Panc1 (cell line): ENCODE measurements at places on chromosomes 12 and 14. TPM values are rescaled to one million over a fixed set of nuclear protein-coding genes. Genes with fewer than 3 reads are reported as not detected.

- DNase-seq: no peak
Observed at GRCh38 chr12:53173085-53173715, 7.3 kb upstream of the ZNF740 start.

The NID2 gene
- 0.36 TPM for total RNA-seq

- no peak for DNase-seq
Observed at GRCh38 chr14:64536488-64537245, 3.9 kb upstream of the HSPA2 start.

The TAS2R42 gene
- total RNA-seq: not detected

The FAR2 gene
- total RNA-seq: 6.2 TPM

DNA sequence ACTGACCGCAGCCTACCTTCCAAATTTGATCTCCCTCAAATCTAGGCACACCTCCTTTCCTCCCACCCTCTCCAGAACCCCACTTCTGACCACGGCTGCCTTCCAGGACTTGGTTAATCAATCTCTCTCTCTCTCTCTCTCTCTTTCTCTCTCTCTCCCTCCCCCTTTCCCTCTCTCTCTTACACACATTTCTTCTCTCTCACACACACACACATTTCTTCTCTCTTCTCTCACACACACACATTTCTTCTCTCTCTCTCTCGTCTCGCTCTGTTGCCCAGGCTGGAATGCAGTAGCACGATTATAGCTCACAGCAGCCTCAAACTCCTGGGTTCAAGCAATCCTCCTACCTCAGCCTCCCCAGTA lies 521 bp upstream of the GMFB start:
- DNase-seq: no peak

GRCh38 chr12:67546746-67547145 lies 101.8 kb upstream of the DYRK2 start:
- no peak for DNase-seq

DNA sequence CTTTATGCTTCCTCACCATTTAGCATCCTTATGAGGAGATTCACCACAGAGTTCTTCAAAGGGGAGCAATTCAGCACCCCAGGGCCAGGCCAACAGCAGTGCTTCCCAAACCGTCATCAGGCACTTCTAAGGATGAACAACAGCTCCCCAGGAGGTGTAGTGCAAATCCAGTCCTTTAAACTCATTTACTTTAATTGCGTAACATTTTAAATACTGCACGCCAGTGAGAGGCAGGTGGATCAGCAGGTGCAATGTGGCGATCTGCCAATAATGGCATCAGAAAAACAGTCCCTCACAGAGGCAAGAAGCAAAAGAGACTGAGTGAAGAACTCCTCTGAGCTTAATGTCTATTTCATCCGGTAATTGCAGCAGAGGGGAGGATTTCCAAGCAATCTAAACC lies 770.9 kb upstream of the FOXG1 start:
- no peak for DNase-seq

GRCh38 chr14:97005934-97006333 lies 208.8 kb downstream of the VRK1 start:
- no peak for DNase-seq

The MMP17 gene
- 30.0 TPM for total RNA-seq
